Dorsolateral prefrontal cortex (tissue), 122 donors: ENCODE measurements at places on chromosomes 2 and 18.

DNA sequence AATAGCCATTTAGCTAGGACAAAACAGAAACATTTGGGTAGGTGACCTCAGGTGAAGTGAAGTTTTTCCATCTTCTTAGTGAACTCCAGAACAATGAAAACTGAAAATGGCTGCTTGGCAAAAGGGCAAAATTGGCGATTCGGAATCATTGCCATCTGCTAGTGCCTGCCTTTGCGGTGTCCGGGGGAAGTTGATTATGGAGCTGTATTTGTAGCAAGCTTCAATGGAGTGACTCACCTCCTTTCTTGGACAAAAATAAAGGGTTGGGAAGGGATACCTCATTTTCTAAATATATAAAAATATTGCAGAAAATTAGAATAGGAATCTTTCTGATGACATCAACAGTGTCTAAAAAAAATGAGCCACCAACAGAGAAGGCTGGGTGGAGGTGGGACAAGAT lies 460.5 kb downstream of the TGIF1 start:
- DNase-seq = no peak

GRCh38 chr2:196383799-196384198 lies 212.4 kb upstream of the STK17B start:
- DNase-seq = no peak

GRCh38 chr2:3302751-3303582 lies 74.7 kb downstream of the EIPR1 start:
- peak; percentile 53 for DNase-seq

GRCh38 chr2:33160191-33160590 lies 213.4 kb downstream of the LTBP1 start:
- no peak for DNase-seq

DNA sequence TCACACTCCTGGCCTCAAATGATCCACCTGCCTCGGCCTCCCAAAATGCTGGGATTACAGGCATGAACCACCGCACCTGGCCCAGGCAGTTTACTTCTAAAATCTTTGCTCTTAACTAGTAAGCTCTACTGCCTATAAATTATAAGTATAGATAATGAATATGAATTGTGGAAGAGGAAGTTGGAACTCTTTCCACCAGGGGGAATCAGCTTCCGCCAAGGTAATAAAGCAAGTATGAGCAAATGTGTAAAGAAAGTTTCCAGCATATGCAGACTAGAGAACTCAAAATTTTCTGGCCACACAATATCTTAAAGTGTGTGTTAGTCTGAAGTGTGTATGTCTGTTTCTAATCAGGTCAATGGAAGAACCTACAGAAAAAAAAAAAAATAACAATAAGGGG lies 68.1 kb downstream of the RMDN2 start:
- DNase-seq = no peak

GRCh38 chr18:23893653-23894052 lies 120.9 kb upstream of the TTC39C start:
- DNase-seq = no peak

- DNase-seq = no peak
Observed at GRCh38 chr2:85016446-85016845, 45.5 kb downstream of the KCMF1 start.

DNA sequence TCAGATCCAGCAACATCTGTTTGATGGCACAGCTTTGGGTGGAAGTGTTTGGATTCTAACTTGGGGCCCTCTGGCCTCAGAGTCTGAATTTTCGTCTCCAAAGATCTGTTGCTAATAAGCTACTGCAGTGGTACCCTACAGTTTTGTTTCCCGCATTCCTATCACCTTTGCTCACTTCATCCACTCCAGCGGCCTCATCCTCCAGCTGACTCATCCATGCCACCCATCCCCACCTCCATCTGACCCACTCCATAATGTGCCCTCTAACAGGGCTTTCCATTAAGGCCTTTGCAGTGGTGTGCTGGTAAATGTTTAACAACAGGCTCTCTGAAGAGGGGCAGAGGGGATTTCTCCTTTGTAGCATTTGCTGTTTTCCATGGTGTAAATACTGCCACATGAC lies 225.5 kb downstream of the TGIF1 start:
- DNase-seq = no peak

DNA sequence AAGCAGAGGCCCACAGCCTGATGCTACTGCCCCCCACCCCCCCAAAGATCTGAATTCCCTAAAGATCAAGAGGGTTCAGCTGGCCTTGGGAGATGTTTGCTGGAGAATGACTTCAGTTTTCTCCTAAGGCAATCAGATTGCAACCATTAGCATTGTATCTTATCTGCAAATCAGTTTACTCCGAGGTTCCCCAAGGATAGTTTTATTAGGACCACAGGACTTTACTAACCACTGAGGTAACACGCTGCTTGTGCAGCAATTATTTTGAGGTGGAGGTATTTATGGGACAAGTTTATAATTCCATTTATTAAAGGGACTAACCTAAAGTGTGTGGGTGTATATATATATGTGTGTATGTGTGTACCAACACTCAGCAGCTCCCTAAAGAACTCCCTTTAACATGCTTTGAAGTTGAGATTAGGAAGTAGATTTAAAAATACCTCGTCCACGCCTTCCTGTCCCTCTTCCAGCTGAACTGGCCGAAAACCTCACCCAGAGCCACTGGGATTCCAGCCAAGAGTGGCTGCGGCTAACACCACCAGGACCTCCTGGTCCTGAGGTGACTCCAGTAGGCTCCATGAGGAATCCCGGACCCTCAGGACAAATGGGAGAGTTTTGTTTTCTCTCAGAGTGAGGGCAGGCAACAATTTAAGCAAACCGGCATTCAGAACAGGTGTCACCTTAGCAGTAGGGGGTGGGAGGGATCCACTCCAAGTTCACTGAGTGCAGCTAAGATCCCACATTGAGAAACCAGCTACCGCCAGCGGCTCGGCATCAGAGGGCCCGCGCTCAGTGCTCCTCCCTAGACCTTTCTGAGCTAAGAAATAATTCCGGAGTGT lies 3.0 kb upstream of the DLX1 start:
- DNase-seq = no peak

GRCh38 chr2:233049194-233049761 lies 10.9 kb upstream of the INPP5D start:
- no peak for DNase-seq

- DNase-seq = no peak
Observed at GRCh38 chr2:75506101-75506697, 54.5 kb downstream of the EVA1A start.

GRCh38 chr2:108591163-108591562 lies 56.9 kb downstream of the LIMS1 start:
- DNase-seq = no peak

- DNase-seq = no peak
Observed at GRCh38 chr2:96899413-96899741, 29.5 kb upstream of the SEMA4C start.

- DNase-seq = no peak
Observed at GRCh38 chr2:15122915-15123314, 438.2 kb downstream of the NBAS start.

GRCh38 chr2:84880645-84881521 lies at the start of gene TRABD2A:
Gene TRABD2A (minus strand): TSS chr2:84881084. CDS start chr2:84881039, 45 bp downstream.
- DNase-seq = no peak

DNA sequence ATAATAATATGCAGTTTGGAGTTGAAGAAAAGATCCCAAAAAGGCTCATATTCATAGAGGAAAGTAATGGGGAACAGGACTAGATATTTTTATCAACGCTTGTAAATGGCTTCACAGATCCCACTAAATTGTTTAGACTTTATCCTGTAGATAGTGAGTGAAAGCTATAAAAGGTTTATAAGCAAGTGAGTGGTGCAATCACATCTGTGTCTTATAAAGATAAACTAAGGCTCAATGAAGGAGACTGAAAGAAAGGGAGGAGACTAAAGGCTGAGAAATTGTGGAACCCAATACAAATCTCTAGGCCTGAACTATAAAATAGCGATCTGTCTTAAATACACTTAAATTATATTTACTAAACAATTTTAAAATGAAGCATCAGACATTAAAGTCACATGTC lies 7.7 kb downstream of the SP3 start:
- DNase-seq = no peak

- no peak for DNase-seq
Observed at GRCh38 chr2:18516112-18516511, 44.3 kb downstream of the RDH14 start.

- DNase-seq = no peak
Observed at GRCh38 chr2:206463685-206464084, 20.4 kb downstream of the ADAM23 start.

DNA sequence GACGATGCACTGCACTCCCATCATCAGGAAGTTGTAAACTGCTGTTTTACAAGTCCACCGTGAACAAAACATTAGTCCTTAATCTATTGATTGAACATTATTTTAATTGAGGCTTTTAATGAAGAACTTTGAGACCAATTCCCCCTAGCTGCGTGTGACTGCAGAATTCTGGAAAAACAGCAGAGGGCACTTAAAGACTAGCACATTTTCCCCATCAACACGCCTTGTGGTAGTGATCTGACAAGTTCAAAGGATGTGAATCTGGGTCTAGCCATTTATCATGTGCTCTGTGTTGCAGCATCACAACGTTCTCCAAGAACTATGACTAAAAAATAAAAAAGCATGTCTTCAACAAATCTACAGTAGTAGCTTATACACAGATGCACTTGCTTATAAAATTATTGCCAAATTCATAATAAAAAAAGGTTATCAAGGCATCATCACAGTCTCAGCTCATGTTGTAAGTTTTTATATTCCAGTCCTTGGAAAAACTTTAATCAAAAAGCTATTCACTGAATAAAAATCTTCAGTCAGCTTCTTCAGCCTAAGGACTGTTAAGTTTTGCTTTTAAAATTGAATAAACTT lies 35.8 kb downstream of the SKOR2 start:
- no peak for DNase-seq

DNA sequence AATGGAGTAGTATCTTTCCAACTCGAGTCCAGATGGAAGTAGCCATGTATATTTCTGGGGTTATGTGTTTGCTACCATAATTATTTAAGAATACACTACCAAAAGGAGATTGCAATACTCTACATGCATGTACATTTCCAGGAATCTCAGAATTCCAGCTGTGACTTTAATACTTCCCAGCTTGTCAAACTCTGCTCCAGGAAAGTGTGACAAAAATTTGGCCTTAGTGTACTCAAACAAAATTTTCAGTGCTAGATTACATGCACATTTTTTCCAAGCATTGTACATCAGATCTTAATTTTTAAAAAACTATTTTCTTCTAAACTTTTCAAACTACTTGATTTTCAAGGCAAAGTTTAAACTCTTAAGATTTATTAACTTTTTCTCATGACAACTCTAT lies 1791.6 kb downstream of the SUCLG1 start:
- no peak for DNase-seq

GRCh38 chr2:110998311-110998710 lies 122.4 kb upstream of the BCL2L11 start:
- DNase-seq = no peak

DNA sequence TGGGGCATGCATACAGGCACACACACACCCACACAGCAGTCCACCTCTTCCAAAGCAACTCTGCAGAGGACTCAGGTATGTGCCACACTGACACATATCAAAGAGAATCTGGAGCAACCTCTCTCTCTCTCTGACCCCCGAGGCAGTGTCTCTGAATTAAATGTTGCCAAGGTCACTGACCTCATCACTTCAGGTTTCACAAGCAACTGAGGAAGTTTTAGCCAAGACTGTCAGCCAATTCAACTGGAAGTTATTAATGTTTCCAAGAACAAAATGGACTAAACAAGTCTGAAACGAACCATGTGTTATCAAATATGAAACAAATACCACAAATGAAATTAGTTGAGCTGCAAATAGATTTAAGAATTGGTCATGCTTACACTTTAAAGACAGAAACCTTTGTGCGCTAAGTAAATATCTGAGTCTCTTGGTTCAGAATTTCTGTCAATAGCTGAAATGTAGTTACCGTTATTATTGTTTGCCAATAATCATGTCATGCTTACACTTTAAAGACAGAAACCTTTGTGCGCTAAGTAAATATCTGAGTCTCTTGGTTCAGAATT lies 86.1 kb downstream of the SLC25A12 start:
- DNase-seq = no peak

GRCh38 chr2:33486544-33486943 lies 10.1 kb downstream of the RASGRP3 start:
- no peak for DNase-seq

- DNase-seq = no peak
Observed at GRCh38 chr2:64548761-64549160, 24.6 kb downstream of the AFTPH start.

- DNase-seq = no peak
Observed at GRCh38 chr2:99481941-99482340, 7.9 kb downstream of the REV1 start.
